Vagina (tissue), 2 donors: ENCODE measurements at places on chromosomes 4 and X. TPM values are rescaled to one million over a fixed set of nuclear protein-coding genes. Genes with fewer than 3 reads are reported as not detected.

Gene TRPC3
- total RNA-seq = 0.98 TPM

GRCh38 chr4:153748378-153748777, 11.4 kb downstream of the RNF175 start:
- H3K36me3 ChIP-seq = no peaks in the 10 kb centered on the region
- no peak for DNase-seq
- H3K27me3 ChIP-seq = no peaks in the 10 kb centered on the region
- no peak overlapping the region for H3K4me3 ChIP-seq
- peaks cover 9% of the 10 kb centered on the region for H3K4me1 ChIP-seq

DNA sequence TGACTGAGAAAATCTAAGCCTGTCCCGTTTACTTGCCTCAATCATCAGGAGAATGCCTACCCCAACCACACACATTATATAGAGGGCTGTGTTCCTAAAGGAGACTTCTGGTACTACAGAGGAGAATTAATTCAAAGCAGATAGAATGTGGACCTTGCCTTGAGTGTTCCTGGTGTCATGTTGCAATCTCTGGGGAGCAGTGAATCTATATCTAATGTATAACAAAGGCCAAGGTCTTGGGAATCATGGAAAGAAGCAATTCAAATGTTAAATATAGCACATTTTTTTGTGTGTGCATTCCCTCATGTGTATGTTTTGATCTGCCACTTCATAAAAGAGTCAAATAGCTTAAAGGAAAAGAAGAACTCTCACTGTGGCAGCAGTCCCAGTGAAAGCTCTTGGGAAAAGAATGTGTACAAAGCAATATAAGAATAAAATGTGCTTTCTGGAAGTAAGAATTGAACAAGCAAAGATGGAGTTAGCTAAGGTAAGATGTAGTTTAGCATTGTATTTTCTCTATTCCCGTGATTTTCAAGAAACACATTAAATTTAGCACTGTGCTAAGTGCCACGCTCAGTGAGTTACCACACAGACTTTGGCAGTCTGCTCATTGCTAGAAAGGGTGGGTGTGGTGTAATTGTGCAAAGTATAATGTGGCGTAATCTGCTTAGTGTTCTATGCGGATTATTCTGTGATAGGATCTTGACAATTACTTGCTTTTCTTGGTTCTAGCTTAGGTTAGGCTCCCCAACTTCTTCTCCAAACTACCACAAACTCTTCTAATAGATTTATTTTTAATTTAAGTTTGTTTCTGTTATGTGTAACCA, 13.7 kb downstream of the ADH6 start:
- no peak for DNase-seq
- no peaks in the 10 kb centered on the region for H3K36me3 ChIP-seq
- H3K27me3 ChIP-seq = no peaks in the 10 kb centered on the region
- peaks cover 19% of the 10 kb centered on the region for H3K4me1 ChIP-seq
- H3K4me3 ChIP-seq = no peak overlapping the region

DNA sequence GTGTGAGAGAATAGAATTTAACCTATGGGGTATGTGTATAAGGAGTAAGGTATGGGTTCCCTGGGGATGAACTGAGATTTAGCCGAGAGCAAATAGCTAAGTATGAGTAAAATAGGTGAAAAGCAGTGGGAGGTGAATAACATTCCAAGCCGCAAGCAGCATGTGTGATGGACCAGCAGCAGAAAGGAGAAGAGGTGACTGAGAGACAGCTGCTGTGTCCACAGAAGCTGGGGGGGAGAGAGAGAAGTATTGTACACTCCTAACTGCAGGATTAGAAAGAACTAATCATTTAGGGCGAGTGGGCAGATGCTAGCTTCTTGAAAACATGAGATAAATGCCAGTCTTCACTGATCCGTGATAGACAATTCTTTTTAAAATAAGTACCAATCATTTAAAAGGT, 296.0 kb downstream of the KLHL4 start:
- no peaks in the 10 kb centered on the region for H3K36me3 ChIP-seq
- DNase-seq = no peak
- no peaks in the 10 kb centered on the region for H3K27me3 ChIP-seq

DNA sequence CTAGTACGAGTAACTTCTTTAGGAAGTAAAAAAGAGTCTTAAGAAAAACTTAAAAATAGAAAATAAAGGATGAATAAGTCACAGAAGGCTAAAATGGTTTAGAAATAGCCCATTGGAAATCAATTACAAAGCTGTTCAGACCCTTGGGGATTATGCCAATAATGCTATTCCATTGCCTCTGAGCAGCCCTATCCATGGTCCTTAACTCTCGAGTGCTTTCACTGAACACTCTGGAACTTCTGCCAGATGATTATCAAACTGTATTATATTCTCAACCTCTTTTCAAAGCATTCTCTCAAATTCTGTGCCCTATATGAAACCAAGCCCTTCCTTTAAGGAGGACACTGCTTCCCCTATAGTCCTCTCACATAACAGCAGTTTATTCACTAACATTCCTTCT, 17.0 kb downstream of the SLC9B1 start:
- no peak for DNase-seq
- no peaks in the 10 kb centered on the region for H3K27me3 ChIP-seq
